ENCODE measurements at places on chromosomes 7 and 10.

DNA sequence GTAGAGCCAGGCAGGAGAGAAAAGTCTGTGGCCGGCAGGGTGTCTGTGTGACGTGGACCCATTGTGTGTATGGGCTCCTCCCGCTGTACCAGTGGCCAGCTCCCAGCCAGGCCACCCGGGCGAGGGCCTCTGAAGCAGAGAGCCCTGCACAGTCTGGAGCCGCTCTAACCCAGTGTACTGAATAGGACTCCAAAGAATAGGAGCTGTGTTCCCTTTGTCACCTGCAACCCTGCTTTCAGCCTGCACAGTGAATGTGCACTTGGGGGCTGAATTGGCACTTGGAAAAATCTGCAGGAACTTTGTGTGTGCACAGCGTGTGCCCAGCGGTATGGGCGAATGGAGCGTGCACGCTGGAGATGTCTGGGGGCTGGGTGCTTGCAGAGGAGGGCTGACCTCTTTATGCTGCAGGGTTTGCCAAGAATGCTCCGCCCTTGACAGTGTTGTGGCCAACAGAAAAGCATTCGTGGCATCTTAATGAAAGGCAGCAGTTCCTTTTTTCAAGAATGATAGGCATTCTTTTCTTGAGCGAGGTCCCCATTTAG, 216.2 kb downstream of the AUTS2 start:
- DNase-seq, result no peak

DNA sequence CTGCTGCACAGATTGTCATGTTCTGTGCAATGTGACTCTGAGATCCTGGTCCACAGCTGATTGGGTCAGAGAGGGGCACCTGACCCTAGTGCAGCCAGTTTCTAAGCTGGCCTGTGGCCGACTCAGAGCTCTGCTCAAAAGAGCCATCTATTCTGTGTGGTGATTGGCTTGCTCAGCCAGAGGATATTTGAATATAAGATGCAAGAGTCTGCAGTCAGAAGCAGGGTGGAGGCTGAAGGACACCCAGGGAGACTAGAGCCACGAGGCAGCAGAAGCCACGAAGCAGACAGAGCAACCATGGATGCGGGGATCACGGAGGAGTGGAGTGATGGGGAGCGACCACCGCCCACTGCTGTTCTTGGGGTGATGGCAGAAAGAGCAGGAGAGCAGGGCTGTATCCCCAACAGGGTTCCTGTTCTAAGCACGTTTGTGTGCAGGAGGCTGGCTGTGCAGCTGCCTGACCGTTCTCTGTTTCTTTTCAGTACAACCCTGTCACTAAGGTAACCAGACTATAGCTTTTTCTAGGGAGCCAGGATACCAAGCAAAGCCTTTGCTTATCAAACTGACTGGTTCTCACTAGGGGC, 19.5 kb upstream of the RHEB start:
- no peak for DNase-seq

DNA sequence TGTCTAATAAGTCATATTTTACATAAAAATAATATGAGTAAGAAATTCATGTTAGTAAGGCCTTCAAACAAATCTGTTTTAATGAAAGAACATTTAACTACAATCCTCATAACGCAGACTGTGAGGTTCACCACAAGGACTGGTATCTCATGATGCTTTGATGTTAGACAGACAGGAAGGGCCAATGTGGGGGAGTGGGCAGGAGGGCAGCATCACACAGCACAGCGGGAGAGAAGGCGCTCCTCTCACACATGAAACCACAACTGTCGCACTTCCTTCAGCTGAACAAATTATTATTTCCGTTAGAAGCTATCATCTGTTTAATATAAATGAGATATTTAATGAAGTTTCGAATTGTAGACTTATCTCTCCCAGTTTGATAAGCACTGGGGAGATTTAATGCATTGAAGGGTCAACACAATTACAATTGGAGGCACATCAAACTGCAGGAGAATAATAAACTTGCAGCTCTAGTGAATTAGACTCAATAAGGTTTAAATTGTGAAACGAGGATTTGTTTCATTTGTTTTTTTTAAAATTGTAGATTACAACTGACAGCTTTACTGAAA, 466.1 kb downstream of the PARD3 start:
- DNase-seq, result no peak

- no peak for DNase-seq
Observed at GRCh38 chr10:111600772-111601171, 523.9 kb downstream of the ADRA2A start.

DNA sequence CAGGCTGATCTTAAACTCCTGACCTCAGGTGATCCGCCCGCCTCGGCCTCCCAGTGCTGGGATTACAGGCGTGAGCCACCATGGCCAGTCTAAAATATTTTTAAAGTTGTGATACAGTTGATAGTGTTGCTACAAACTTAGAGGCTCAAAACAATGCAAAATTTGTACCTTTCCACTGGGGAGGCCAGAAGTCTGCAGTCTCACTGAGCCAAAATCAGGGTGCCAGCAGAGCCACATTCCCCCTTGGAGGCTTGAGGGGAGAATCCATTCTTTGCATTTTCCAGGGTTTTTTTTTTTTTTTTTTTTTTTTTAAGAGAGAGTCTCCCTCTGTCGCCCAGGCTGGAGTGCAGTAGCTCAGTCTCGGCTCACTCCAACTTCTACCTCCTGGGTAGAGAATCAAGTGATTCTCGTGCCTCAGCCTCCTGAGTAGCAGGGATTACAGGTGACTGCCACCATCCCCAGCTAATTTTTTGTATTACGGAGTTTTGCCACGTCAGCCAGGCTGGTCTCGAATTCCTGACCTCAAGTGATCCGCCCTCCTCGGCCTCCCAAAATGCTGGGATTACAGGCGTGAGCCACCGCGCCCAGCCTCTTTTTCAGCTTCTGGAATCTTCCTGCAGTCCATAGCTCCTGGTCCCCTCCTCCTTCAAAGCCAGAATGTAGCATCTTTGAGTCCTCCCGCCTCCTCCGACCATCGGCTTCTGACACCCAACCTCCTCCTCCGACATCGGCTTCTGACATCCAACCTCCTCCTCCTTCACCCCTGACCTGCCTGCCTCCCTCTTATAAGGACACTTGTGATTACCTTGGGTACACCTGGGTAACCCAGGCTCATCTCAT, 37.2 kb downstream of the KLRG2 start:
- no peak for DNase-seq

- no peak for DNase-seq
Observed at GRCh38 chr10:9379183-9379582, 1324.7 kb downstream of the GATA3 start.

DNA sequence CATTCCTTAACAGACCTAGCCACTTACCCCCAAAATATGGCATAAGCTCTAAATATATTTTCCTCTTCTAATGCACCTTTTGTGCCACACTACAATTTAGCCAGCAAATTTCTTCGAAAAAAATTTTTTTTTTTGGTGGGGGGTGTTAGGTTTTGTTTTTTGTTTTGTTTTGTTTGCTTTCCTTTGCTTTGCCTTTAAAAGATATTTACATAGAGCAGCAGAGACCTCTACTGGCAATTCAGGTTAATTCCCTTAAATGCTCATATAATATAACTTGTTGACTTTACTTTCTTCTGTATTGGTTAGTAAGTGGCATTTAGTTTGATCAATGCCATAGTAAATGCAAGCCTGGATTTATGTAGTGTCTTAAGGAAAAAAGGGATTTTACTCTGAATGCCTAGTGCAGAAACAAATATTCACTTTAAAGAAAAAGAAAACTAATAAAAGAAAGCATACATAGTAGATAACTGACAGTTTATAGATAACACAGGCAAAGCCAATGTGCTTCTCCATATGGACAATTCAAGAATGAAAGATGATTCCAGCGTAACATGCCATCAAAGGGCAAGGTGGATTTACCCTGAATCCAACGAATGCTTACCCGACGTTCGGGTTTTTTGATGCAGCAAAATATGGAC, 1250.6 kb downstream of the GATA3 start:
- no peak for DNase-seq

DNA sequence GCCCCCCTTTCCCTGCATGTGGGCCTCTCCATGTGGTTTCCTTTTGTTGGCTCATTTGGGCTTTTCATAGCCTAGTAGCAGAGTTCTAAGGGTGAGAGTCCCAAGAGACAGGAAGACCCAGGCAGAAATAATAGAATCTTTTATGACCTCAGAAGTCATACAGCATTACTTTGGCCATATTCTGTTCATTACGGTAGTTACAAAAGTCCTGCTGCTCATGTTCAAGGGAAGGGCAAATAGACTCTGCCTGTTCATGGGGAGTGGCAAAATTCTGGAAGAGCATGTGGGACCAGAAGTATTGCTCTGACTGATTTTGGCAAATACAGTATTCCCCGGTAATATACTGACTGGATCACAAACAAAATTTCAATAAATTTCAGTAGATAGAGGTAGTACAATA, 910.3 kb downstream of the LRMDA start:
- DNase-seq, result no peak

DNA sequence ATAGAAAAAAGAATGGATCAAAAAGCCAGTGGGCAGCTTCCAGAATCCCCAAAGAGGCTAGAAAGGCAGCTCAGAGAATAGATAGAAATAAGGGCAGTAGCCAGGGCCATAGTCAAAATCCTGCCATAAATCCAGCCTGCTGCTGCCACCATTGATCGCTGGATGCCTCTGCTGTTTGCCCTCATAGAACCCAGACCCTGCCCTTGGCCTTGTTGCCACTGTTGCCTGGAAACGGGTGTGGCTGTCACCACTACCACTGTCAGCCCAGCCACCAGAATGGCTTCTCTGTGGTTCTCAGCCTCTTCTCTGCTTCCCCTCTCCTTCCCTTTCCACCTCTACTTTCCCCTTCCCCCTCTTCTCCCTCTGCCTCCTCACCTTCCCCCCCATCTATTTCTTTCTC, 57.8 kb downstream of the HHEX start:
- no peak for DNase-seq

DNA sequence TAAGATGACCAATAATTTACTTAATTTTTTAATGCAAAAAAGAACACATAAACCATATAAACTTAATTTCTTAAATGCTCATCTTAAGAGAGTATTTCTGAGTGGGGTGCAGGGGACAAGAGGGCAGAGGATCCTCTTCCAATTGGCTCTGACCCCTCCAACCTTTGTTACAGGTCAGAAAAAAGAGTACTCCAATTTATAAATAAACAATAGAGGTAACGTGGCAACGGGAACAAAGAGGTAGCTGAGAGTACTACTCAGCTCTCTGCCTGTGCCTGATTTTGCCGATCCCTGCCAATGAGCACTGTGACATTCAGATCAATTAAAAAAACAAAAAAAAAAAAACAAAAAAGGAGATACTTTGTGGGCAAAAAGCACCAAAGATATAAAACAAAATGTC, 307.9 kb downstream of the PARD3 start:
- DNase-seq, result no peak

DNA sequence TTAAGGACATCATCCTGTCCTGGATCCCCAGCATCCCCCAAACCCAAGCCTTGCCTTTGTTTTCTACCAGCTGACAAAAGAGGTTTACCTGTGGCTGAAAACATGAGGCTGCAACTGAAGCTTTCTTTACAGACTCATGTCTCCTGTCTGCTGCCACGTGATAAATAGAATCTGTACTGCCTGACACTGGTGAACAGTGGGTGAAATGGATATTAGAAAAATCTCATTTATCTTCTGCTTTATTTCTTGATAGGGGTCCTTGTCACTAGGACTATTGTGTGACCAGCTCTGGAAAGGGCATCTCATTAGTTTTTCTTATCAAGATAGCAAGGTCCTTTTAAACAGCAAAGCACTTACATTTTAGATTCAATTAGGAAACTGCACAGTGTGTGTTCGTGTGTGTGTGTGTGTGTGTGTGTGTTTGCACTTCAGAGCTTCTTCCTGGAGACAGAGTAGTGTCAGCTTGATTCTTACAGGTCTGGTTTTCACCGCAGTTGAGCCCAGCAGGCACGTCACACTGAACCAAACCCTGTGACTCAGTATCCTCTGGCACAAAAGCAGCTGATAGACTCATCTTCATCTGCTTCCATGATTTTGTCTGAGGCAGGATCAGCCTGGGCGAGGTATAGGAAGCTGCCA, 373.5 kb upstream of the CELF2 start:
- DNase-seq, result no peak

Data from T1000 (cell line).